ENCODE measurements at places on chromosomes 16 and 17.

DNA sequence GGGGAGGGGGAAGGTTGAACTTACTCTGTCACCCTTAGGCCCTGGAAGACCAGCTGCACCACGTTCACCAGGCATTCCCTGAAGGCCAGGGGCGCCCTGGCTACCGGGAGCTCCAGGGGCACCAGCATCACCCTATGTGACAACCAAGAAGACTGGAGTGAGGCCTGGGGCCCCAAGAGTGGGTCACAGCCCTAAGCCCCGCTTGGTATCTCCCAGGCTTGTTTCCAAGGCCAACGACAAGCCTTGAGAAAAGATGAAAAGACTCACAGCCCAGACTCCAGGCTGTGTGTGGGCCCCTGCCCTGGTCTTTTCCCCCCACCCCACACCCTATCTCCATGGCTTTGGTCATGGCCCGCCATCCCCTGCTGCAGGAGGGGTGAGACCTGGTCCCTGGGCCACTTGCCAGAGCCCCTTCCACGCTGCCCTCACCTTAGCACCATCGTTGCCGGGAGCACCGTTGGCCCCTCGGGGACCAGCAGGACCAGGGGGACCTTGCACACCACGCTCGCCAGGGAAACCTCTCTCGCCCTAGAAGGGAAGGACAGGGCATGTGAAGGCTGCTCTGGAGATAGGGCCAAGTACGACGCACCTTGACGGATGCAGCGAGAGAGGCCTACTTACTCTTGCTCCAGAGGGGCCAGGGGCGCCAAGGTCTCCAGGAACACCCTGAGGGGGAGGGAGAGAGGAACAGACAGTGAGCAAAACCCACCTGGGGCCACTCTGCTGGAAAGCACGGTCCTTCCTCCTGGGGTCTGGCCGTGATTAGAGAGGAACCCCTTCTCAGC is 9.9 kb downstream of the COL1A1 start:
- DNase-seq: no peak

GRCh38 chr17:77300016-77300686 is 159.4 kb downstream of the SEC14L1 start:
- no peak for DNase-seq

DNA sequence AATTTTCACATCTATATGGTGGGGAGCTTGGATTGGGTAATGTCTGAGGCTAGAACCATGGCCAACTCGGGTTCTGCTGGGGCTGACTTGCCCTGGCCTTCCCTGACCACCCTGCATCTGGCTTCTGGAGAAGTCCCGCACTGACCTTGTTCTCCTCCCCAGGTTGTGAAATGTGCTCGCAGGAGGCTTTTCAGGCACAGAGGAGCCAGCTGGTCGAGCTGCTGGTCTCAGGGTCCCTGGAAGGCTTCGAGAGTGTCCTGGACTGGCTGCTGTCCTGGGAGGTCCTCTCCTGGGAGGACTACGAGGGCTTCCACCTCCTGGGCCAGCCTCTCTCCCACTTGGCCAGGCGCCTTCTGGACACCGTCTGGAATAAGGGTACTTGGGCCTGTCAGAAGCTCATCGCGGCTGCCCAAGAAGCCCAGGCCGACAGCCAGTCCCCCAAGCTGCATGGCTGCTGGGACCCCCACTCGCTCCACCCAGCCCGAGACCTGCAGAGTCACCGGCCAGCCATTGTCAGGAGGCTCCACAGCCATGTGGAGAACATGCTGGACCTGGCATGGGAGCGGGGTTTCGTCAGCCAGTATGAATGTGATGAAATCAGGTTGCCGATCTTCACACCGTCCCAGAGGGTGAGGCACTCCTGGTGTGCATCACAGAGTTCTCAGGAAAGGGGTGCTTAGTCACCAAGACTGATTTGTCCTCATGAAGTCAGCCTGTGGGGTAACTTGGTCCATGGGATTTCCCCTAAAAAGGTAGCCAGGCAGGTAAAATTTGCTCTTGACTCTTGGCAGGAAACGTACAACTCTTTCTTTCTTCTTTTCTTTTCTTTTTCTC is 6.1 kb downstream of the NOD2 start:
- DNase-seq: no peak

GRCh38 chr16:9072806-9073341 is 18.6 kb upstream of the HAPSTR1 start:
- DNase-seq: no peak

GRCh38 chr17:73293480-73293911 is 18.3 kb downstream of the CDC42EP4 start:
- DNase-seq: no peak

DNA sequence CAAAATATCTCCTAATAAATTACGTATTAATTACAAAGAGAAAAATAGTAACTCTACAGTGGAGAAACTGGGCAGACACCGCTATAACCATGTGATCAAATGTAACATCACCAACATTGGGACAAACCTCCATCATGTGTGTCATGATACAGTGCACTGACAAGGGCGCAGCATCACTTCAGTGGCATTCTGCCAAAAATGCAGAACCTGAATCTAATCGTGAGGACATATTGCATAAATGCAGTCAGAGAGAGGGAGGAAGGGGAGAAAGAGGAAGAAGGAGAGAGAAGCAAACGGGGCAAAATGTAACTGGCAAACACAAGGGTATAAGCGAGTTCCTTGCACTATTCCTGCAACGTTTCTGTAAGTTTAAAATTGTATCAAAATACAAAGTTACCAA is 74.2 kb upstream of the MARCHF10 start:
- DNase-seq: no peak

GRCh38 chr17:51147650-51148049 is 5.7 kb upstream of the NME1 start:
- no peak for DNase-seq

DNA sequence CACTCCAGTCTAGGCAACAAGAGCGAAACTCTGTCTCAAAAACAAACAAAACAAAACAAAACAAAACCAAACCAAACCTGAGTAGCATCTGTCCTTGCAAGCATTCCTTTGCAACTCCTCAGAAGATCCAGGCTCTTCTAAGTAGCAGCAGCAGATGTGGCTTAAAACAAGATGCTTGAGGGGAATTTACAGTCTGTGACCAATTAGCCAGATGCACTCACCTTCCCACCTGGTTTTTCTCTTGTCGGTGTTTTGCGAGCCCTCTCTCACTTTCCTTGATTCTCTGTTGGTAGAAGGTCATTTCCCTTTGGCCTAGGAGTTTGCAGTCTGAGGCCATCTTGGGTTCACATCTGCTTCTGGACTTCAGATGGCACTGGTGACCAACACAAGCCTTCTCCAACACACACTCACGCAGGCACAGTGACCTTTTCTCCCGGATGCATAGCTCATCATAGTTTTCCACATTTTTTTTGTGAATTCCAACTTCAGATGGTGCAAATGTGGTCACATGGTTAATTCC is 276.8 kb downstream of the STX8 start:
- no peak for DNase-seq

DNA sequence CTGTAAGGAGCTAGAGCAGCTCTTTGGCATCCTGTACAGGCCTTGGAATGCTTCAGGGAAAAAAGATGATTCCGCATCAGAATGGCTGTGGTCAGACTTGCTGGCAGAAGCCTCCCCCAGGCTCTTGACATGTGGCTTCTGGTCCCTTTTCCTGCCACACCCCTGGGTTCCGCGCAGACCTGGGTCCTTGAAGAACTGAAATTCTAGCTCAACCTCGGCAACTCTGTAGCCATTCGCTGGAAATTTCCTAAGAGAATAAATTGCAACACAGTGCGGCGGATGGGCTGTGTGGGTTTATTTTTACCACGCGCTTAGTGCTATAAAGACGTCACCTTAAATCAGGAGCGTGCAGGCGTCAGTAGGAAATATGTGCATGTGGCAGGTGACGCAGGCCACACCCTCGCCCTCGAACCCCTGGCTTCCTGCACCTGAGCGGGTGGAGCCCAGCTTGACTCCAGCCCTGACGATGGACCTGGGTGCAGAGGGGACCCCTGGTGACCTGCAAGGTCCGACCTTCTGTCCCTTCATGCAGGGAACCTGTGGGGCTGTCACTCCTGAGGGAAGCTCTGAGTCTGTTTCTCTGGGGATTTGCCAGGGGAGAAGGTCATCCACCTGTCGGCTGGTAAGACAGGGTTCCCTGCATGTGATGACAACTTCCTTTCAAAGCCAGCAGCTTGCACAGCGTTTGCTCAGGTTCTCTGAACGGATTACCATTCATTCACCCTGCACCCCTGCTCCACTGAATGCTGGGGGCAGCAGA is 46.3 kb downstream of the METRNL start:
- DNase-seq: no peak

GRCh38 chr17:75888484-75888883 is 8.3 kb downstream of the TRIM65 start:
- DNase-seq: no peak

DNA sequence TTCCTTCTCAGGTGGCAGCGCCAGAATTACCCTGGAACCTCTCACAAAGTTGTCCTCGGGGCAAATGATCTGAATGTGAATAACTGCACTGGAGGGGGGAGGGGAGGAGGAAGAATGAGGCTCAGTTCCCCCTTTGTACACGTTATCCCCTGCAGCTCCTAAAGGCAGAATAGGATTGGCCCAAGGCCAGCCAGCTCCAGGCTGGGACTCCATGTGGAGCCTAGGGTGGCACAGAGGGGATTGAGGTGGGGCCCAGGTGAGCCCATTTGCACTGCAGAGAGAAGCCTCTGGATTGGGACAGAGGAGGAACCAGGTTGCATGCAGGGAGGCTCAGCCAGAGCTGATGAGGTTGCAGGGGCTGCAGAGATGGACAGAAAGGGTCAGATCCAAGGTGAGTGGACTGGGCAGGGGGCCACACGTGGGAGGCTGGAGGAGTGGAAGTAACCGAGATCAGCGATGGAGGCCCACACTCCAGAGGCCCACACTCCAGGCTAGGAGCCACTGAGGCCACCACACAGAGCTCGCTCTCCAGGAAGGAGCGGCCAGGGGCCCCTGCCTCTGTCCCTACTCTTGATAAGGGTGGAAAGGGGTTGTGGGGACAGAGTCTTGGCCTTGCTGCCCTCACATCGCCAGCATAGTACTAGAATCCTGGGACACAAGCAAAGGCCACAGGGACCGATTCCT is 78.6 kb downstream of the RBFOX3 start:
- no peak for DNase-seq

GRCh38 chr17:79473111-79473875 is 137.6 kb downstream of the RBFOX3 start:
- DNase-seq: no peak

DNA sequence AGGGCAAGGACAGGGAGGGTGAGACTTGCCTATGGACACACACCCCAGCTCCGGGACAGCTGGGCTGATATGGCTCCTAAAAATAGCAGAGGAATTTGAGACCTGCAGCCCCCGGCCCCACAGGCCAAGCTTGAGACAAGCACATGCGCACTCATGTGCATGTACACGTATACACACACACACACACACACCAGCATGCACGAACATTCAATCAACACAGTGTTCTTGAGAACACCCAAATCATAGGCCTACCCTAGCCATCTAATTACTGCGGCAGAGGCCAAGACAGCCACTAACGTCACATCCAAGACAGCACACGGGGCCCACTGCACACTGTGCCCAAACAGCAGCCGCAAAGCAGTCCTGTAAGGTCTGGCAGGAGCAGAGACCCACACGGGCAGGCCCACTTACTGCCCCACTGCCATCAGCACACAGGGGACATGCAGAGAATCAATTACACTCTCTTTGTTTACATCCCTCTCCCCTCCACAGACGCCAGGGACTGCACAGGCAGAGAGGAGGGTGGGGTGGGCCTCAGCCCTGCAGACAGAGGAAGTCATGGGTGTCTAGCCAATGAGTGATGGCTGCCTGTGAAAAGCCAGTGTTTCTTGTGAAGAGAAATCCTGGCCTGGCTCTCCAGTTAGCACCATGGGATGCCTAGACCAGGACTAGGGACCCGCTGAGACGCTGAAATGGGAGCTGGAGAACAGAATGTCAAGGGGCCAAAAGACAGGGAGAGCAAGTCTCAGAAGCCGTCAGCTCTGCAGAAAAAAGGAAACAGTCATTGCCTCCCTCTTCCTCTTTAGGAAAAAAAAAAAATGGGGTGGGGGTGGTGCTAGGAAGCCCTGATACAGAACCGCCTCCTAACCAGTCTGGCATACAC is 39.3 kb downstream of the MYO18A start:
- no peak for DNase-seq

DNA sequence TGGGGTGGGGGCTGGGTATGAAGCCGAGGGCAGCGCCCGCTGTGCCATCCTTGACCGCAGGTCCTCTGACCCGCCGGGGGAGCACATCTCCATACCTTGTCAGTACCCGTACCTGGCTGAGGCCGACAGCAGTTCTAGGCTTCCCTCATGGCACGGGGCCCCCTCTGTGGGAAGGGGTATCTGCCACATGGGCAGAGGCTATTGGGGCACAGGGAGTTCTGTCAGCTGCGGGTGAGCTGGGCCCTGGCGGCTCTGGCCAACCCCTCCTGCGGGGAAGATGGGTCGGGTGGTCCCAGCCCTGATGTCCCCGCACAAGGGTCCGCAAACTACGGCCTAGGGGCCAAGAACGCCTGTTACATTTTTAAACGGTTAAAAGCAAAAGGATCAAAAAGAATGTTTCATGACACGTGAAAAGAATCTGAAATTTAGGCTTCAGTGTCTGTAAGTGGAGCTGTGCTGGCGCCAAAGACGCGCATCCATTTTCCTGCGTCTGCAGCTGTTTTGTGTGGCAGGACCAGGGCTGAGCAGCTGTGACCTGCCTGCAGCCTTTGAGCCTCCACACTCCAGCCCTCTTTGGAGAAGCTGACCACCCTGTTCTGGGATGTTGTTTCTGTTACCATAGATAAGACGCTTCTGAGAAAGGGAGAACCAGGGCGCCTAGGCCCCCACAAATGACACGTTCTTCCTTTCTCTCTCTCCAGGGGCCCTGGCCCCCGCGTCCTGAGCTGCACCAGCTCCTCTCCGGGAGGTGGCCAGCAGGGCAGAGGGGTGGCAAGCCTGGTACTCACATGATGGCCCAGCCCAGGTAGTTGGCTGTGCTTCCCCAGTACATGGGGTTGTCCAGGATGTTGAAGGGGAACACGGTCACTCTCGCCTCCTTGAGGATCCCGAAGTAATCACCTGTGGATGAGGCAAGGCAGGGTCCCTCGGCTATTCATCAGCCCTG is 12.7 kb upstream of the RASD1 start:
- no peak for DNase-seq

- no peak for DNase-seq
Measured at GRCh38 chr17:80472996-80473395, 3.4 kb downstream of the NPTX1 start.

GRCh38 chr17:45147581-45148182 is 593 bp upstream of the HEXIM1 start:
- DNase-seq: no peak

DNA sequence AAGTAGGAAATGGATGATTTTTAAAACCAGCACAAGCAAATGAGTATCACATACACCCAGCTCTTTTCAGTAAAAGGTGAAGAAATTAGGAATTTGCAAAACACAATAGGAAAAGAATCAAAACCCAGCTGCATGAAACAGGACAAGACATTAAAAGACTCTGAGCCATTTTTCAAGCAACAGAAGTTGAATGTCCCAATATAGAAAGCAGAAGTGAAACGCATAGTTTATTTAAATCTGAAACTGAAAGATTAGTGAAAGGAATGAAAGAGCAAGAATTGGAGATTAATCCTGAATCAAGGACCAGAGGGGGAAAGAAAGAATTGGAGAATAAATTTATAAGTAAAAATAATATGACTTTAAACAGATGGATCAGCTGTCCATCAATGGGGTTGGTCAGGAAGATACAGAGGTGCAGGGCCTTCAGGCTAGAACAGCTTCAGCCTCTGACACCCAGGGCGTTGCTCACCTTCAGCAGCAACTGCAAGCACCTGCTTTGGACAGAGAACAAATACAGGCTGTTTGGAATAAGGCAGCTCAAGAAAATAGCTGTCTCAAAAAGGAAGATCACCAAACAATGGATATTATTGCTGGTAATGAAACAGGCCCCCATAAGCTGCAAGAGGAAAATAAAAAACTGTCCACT is 3.9 kb upstream of the ARHGAP17 start:
- no peak for DNase-seq

Measured in cortex of kidney (tissue), 1 donor.